AG10803 (cell line): ENCODE measurements at places on chromosomes 1 and 21.

DNA sequence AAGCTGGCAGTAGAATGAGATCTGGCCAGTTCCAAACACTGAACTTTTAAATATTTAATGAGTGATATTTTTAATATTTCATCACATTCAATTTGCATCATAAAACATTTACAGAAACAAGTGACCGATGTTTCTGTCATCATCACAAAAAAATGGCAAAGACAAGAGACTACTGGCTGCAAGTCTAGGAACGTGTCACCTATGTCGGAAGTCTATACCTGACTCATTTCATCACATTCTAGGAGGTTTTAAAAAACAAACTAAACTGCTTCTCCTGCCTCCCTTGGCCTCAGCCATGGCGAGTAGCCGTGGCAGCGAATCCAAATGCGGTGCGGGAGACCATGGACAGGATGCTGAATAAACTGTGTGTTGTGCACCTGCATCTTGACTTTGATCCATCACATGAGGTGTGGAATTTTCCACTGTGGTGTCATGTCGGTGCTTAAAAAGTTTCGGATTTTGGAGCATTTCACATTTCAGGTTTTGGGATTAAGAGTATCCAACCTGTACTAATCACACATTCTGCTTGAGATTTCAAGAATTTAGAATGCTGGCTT is 43.1 kb downstream of the CLSTN1 start:
- no peak for DNase-seq

DNA sequence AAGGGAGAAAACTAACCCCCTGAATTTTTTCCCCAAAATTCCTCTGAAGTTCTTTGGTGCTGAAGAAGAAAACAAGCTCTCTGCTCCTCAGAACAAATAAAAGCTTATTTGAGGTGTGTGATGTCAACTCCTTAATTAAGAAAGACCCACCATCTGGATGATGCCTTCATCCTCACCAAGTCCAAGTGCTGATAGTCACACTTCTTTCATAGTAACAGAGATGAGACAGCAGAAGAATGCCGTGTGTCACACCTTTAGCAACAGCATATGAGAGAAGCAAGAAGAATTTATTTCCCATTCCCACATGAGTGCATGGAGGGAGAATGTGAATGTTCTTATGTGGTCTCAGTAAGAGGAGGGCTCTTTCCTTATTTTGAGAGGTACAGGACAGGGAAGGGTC is 91.2 kb downstream of the TGFB2 start:
- no peak for DNase-seq

DNA sequence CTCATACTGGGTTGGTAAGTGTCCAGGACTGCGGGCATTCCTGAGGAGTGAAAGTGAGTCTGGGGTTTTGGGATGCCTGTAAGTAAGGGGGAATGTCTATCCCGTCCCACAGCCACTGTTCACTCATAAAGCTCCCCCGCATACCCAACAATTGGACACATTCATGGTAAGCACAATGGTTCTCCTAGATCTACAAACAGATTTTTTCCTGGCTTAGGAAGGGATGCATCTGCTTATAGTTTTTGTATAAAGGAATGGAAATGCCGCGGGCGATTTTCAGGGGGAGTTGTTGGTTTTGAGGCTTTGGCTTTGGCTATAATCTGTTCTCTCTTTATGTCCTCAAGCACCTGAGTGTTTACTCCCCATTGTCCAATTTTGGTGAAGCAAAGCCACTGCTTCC is 7.1 kb downstream of the ERVH48-1 start:
- DNase-seq = no peak

DNA sequence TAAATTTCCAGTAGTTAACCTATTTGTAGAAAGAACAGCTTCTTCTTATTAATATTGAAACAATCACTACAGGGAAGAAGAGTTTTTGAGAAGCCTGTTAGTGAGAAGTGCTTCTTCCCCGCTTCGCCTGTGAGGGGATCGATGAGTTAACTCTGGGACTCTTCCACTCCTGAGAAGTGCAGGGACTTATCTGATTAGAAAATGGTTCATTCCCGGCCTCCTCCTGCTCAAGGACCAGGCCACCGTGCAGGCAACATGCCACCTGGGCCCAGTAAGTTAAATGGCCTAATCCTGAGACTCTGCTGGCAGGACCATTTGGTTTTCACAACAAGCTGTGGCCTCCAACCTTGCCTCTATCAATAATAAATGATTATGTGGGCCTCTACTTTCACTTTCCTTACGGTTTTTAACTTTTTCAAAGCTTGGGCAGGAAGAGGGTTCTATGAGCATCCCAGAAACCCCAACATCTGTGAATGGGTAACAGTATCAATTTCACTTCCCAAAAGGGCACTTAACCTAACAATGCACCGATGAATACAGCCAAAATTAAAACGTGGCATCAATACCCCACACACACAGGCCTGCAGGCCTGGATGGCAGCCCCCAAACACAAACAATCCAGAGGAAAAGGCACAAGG is 33.1 kb downstream of the SIPA1L2 start:
- no peak for DNase-seq

DNA sequence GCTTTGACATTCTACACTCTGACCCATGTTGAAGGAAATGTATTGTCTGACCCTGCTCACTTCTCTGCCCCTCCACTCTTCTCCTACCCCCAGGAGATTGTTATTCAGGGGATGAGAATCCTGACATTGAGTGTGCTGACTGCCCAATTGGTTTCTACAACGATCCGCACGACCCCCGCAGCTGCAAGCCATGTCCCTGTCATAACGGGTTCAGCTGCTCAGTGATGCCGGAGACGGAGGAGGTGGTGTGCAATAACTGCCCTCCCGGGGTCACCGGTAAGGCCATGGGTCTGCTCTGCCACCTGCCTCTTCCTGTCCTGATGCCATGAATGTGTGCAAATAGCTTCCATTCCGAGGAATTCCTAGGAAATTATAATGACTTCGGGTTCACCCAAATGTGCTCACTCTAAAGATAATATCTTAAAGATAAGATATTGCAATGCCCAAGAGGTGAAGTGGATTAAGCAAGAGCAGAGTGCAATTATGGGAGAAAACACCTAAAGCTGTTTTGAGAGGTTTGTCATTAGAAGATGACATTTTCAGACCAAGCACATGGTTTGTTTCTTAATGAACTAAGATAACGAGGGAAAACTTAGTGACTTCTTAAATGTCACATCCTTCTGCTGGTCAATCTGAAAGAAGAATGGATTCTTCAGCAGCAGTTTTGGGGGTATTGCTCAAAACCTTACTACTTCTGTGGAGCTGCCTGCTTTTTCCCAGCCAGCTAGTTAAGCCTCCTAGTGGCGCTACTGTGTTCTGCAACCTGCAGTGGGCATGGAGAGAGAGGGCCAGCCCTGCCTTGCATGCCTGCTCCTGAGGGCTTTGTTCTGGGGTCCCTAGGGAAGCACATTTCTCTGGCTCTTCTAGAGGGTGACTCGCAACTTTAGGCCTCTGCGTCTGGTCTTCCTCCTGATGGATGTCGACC is 41.6 kb downstream of the LAMC2 start:
- peak; percentile 52 for DNase-seq

DNA sequence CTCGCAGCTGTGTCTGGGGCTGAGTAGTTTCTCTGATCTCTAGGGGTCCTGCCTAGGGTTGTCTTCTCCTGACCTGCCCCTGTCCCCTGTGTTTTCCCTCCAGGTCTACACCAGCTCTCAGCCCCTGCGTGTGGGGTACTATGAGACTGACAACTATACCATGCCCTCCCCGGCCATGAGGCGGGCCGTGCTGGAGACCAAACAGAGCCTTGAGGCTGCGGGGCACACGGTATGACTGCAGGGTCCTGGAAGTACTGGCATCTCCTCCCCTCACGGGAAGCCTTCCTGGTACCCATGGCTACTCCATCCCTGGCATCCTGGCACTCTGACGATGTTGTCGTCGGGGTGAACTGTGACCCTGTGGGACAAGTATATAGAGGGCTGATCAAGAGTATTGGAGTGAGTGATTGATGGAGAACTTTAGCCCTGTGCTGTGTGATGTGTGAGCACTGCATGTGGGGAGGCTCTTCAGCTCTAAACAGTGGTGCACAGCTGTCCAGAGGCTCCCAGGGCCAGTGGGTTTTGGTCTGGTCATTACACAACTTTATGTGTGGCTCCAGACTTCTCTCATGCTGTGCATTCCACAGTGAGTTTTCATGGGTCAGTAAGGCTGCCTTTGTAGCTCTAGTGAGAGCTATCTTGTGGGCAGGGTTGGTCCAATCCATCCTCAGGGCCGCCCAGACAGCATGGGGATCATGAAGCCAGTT is 14.4 kb downstream of the FAAH start:
- peak; percentile 64 for DNase-seq

GRCh38 chr1:85983316-85983715 is 173.3 kb downstream of the COL24A1 start:
- DNase-seq = no peak

GRCh38 chr1:230507236-230507635 is 81.1 kb upstream of the PGBD5 start:
- DNase-seq = no peak

- DNase-seq = peak; percentile 95
These were observed 58.2 kb downstream of the BCL9 start for GRCh38 chr1:147599362-147600118.

DNA sequence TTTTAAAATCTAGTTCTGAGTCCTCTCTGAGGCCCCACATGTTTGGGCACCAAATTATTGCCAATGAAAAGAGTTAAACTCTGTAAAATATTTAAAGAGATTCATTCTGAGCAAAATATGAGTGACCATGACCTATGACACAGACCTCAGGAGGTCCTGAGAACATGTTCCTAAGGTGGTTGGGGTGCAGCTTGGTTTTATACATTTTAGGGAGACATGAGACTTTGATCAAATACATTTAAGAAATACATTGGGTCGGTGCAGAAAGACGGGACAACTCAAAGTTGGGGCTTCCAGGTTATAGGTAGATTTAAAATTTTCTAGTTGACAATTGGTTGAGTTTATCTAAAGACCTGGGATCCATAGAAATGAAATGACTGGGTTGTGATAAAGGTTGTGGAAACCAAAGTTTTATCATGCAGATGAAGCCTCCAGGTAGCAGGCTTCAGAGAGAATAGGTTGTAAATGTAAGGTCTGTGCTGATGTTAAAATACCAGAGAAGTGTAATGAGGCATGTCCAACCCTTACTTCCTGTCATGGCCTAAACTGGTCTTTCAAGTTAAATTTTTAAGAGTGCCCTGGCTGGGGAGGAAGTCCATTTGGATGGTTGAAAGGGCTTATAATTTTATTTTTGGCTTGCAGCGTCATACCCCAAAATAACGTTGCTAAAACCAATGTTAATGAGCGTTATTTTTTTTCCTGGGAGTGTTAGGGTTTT is 274.9 kb downstream of the NUF2 start:
- no peak for DNase-seq

DNA sequence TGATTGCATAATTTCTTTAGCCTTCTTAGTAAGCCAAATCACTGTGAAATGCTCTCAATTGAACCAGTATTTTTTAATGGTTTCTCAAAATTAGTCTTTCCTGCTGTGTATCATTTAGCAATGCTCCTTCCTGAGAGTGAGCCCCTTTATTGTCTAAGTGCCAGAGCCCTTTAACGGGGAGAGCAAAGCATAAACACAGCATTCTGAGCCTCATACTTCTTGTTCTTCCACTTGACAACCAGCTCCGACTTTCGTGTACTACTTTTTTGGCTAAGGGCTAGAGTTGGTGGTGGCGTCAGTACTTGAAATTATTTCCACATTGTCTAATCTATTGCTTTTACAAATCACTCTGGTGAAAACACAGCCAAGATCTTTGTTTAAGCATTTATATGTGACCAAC is 299.0 kb downstream of the TPR start:
- DNase-seq = peak; percentile 75

- no peak for DNase-seq
These were observed 90.4 kb upstream of the FMN2 start for GRCh38 chr1:240001177-240001740.

DNA sequence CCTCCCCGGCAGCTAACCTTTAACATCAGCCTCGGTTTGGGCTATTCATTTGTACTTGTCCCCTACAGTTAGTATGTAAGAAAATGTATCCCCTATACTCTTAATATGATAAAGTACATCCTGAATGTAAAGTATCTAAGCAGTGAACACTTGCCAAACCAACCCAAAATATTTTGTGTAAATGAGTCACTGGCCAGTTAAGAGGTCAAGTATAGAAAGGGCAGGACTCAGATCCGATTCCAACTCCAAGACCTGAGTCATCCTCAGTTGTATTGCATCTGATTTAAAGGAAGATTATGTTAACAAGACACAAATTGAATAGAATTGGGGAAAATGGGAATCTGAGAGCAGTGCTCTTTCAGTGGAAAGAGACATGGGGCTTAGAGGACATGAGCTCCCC is 84.4 kb downstream of the CD58 start:
- DNase-seq = peak; percentile 68

DNA sequence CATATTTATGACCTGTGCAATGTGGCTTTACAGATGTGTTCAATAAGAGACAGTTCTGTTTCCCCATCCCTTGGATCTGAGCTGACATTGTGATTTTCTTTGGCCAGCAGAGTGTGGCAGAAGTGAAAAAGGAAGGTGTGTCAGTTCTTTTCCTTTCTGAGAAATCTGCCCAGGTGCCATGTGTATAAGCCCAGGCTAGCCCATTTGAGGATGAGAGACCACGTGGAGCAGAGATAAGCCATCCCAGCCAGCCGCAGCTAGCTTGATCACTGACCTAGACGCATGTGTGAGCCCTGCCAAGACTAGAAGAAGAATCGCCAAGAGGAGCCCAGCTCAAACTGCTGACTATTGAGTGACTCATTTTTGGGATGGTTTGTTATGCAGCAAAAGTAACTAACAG is 127.8 kb downstream of the KCNJ6 start:
- no peak for DNase-seq

GRCh38 chr1:113940365-113941244 is 11.5 kb downstream of the HIPK1 start:
- no peak for DNase-seq

- no peak for DNase-seq
These were observed 96.7 kb downstream of the MRPL37 start for GRCh38 chr1:54296666-54297065.

DNA sequence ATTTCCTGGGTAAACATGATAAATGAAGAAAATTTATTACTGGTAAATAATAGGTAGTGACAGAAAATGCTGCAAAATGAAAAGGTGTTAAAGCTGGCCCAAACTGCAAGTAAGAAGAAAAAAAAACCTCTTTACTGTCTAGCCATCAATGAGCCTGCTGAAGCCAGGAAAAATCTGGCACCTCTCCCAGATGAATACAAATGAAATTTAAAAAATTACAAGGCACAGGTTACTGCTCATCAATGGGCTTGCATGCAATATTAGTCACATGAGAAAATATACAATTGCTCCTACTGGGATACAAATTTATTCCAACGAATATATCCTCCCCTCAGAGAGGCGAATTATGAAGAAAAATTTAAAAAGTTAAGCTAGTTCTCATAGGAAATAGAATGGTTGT is 1422.5 kb downstream of the KCNT2 start:
- DNase-seq = no peak

DNA sequence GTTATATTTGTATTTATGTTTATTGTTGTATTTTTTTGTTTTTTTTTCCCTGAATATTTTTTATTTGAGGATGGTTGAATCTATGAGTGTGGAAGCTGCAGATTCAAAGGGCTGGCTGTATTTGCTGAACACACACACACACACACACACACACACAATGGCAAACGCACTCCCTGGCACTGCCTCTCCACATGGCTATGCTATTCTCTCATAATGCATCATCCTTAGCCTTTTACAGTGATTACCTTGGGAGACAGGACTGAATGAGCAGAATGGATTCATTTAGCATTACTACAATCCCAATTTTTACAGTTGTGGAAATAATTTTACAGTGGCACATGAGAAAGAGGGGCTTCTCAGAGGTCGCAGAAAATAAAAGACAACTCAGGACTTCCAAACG is 390.1 kb downstream of the PCP4 start:
- no peak for DNase-seq
